Activated T-helper 1 cell treated with anti-CD3 and anti-CD28 coated beads, Interleukin-2, amount 50 U/mL, for 16 hours (primary cell): ENCODE measurements at places on chromosomes 5 and 9.

GRCh38 chr9:84301851-84302250 lies 38.7 kb downstream of the SLC28A3 start:
- no peak for DNase-seq

- DNase-seq = no peak
These were observed 92.7 kb downstream of the VCAN start for GRCh38 chr5:83564069-83564749.

GRCh38 chr9:112031400-112031799 lies 134.8 kb downstream of the UGCG start:
- no peak for DNase-seq

DNA sequence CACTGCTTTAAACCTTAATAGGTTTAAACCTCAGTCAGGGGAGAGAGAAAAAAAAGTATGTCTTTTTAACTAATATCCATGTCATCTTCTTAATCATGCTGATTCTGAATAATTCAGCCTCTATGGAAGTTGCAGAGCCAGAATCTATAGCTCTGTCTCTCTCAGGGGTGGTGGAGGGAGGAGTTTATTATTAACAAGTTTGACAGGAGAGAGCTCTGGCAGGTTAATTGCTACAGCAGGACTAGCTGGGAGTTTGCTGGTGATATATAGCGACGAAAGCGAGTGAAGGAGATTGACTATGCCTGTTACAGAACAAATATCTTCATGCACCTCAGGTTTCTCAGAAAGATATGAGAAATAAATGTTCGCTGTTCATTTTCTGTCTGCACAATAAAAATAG lies 586.4 kb downstream of the TLE4 start:
- DNase-seq = no peak

DNA sequence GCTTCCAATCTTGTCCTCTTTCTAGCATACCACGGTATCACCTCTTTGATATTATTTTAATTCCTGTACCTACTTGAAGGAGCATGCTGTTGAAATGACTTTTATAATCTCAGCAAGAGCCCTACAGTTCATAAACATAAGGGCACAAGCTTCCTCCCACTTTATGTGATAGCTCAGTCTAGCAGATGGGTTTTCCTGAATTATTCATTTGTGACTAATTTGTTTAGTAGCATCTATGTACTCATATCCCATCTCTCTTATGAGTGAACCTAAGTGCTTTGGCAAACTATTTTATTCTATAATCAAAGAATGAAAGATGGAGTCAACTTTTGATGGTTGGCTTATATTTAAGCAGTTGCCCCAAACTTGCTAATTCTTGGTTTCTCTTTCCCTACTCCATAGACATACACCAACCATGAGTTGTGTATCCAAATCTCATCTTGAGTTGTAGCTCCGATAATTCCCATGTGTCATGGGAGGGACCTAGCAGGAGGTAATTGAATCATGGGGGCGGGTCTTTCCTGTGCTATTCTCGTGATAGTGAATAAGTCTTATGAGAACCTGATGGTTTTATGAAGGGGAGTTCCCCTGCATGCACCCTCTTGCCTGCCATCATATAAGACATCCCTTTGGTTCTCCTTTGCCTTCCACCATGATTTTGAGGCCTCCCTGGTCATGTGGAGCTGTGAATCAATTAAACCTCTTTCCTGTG lies 17.7 kb downstream of the TXNDC8 start:
- no peak for DNase-seq

- no peak for DNase-seq
These were observed 44.5 kb downstream of the TRIO start for GRCh38 chr5:14187660-14188059.

DNA sequence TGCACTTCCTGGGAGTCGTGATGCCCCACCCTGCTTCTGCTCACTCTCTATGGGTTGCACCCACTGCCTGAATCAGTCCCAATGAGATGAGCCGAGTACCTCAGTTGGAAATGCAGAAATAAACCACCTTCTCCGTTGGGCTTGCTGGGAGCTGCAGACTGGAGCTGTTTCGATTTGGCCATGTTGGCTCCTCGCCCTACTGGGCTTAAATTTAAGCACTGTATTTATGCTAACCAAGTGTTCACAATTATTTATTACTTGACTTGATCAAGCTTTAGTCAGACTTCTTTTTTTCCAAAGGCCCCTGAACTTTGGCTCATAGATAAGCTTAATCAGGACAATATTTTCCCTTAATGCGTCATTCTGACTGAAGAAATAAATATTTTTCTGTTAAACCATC lies 1072.4 kb upstream of the CDH9 start:
- DNase-seq = no peak

DNA sequence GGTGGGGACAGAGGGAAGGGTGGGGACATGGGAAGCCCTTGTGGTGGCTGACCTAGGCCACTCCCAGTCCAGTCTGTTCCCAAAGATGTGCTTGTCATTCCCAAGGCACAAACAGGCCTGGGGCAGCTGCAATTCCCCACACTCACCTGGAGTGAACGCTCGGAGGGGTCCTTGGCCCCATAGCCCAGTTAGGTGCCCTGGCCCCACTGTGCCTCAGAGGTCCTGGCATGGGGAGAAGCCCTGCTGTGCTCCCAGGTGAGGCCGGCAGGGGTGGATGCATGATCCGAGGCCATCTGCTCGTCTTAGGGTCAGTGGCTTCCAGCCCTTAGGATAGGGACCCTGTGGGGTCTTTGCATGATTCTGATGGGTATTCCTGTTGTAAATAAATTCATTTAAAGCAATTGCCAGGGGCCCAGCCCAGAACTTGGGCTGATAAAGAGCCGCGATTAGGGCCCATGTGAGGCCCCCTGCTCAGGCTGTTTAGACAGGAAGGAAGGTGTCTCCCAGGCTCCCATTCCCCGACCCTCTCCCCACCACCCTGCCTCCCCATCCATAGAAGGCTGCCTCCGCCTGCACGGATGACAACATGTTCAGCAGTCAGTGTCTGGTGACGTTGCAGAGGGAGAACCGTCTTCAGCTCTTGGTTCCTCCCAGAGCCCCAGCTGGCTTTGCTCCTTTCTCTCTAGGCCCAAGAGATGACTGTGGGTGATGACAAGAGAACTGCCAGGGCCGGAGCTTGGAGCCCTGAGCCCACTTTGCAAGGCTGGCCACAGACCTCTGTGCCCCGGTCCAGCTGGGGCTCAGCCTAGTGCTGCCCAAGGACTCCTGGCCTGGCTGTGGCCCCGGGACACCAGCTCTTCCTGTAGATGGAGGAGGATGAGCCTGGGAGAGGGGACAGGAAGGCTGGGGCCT lies 28.4 kb upstream of the IRX4 start:
- no peak for DNase-seq

- DNase-seq = no peak
These were observed 8.5 kb upstream of the ANGPTL2 start for GRCh38 chr9:127130661-127131538.

GRCh38 chr9:69660304-69660703 lies 11.9 kb downstream of the APBA1 start:
- no peak for DNase-seq

DNA sequence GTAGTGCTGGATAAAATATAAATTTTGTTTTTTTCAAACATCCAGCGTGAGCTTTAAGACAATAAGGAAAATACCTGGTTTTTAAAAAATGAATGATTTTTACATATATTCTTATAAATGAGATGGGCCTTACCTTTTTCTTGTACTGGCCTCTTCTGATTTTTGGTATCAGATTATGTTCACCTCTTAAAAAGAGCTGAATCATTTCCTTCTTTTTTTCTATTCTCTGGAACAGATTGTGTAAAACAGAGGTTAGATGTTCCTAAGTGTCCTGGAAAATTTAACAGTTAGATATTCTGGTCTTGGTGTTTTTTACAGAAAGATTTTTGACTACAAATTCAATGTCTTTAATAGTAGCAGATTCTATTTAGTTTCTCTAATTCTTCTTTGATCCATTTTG lies 74.6 kb downstream of the NDUFAF2 start:
- no peak for DNase-seq

GRCh38 chr5:90201923-90202322 lies 207.6 kb downstream of the CETN3 start:
- DNase-seq = no peak

DNA sequence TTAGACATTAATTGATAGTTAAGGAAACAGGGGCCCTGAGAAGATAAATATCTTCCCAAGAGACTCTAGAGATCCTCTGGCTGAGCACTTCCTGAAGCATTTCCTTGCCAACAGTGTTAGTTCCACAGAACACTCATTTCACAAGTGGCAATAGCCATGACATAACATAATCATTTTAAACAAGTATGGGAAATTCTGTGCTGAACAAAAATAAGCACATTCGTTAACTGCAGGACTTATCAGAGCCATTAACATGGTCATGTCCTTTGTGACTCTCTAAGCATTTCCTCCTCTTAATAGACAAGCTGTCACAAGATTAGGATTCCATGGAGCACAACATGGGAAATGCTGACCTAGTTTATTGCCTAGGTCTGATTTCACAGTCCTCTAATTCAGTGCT lies 184.9 kb downstream of the SNX18 start:
- DNase-seq = no peak

DNA sequence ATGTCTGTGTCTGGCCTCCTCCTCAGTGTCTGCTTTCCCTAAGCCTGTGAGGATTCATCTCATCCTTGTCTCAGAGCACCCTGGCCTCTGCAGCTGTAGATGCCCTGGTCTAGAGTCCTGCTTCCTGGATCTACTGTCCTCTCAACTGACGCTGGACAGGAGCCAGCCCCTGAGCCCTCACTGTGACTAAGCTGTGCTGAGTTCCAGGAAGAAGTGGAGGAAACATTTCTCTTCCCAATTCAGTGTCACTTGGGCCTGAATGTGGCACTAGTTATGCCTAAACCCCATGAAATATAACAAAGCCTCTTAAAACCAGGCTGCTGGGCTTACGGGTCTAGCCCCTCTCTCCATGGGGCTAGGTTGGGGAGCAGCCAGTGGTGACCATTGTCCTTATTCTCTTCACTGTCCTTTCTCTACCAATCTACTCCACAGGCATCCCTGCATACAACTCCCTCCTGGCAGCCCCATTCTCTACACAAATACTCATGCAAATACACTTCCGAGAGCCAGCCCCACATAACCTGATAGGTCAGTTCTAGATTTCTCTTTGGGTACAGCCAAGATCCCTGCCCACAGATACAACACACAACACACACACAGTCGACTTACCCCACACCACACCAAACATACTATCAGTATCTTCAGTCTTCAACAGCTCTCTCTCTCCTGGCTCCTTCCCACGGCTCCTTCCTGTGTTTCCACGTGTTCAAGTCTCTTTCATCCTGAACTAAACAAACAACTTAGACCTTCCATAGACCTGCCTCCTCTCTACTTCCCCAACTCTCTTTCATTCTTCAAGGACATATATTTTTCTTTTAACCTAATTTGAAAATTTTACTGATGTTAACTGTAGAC lies 220.8 kb downstream of the SNX18 start:
- DNase-seq = no peak

- DNase-seq = no peak
These were observed 121.1 kb downstream of the CAVIN4 start for GRCh38 chr9:100698945-100699344.

- DNase-seq = no peak
These were observed 148.3 kb downstream of the PRDM9 start for GRCh38 chr5:23655674-23656073.

GRCh38 chr5:74093561-74093960 lies 467.6 kb downstream of the ARHGEF28 start:
- DNase-seq = no peak

DNA sequence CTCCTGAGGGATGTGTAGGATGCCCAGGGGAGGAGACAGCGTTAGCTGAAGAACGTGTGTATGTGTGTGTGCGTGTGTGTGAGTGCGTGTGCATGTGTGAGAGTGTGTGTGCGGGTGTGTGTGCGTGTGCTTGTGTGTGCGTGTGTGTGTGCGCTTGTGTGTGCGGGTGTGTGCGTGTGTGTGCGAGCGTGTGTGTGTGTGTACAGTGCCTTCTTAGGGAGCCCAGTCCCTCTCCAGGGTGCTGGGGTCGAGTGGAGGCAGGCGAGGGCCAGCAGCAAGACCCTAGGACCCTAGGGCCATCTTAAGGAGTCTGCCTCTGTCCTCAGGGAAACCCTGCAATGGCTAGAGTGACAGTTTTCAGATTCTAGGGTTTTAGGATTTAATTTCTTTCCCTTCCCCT lies 26.0 kb upstream of the STXBP1 start:
- no peak for DNase-seq

DNA sequence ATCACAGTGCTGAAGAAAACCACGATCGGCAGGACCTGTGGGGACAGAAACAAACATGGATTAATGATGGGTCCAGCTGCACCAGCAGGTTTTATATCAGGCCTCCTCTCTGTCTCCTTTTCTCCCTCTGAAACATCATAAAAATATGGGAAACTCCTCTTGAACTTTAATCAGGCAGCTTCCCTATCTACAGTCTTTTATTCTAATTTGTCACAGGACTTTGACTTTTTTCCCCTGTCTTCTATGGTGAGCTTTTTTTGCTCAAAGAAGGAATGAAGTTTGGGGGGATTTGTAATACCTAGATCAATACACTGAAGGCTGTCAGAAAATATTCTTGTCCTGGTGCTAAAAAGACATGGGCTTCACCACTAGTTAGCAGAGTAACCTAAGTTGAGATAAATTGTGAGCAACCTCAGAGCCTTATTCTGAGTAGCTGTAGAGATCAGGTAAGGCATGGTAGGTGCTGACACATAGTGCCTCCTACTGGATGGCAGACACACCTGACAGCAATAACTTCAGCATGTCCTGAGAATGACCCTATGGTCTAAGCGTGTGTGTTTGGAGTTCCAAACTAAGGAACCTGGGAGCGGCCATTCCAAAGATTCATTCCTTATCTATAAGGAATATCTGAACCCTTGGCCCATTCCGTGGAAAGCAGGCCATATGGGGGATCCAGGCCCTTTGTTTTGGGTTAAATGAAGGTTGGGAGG lies 46.2 kb downstream of the SLC28A3 start:
- no peak for DNase-seq

GRCh38 chr9:89710697-89711096 lies 105.9 kb downstream of the GADD45G start:
- no peak for DNase-seq

DNA sequence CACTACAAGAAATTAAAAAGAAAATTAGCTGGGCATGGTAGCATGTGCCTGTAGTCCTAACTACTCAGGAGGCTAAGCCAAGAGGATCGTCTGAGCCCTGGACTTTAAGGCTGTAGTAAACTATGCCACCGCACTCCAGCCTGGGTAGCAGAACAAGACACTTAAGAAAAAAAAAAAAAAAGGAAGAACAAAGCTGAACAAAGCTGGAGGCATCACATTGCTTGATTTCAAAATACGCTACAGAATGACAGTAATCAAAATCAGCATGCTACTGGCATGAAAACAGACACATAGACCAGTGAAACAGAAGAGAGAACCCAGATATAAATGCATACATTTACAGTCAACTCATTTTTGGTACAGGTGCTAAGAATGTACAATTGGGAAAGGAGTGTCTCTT lies 14.5 kb upstream of the OTULIN start:
- DNase-seq = no peak

- no peak for DNase-seq
These were observed 346.9 kb downstream of the RAB3C start for GRCh38 chr5:58929726-58930125.
